ENCODE measurements at places on chromosomes 2 and 18. TPM values are rescaled to one million over a fixed set of nuclear protein-coding genes. Genes with fewer than 3 reads are reported as not detected.

Gene C2orf66
- 0.32 TPM for total RNA-seq

Gene EPC2
- total RNA-seq: 80.9 TPM

Gene MC4R
- 0.16 TPM for total RNA-seq

Gene KCNIP3
- 6.1 TPM for total RNA-seq

Gene ZNF2
- total RNA-seq: 9.5 TPM

DNA sequence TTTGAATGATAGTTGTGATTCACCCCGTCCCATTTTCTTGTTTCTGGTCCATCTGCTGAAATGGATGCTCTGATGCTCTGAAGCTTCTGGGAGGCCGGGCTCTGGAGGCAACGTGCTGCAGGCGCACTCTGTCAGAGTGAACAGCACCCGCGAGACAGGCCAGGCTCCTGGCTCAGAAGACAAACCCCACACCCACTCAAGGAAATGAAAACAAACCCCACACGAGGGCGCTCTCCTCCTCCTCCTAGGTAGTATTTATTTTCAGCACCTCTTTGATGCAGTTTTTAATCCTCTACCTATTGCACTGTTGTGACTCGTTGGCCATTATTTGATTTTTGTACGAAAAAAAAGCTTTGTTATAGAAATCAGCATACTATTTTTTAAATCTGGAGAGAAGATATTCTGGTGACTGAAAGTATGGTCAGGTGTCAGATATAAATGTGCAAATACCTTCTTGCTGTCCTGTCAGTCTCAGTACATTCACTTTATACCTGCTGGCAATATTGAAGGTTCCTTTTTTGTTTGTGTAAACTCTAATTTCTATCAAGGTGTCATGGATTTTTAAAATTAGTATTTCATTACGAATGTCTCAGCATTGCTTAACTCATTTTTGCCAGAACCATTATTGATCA is 10.3 kb upstream of the CHST10 start:
- no peak for DNase-seq

- DNase-seq: no peak
These were observed 322.3 kb downstream of the CDH2 start for GRCh38 chr18:27854631-27855030.

DNA sequence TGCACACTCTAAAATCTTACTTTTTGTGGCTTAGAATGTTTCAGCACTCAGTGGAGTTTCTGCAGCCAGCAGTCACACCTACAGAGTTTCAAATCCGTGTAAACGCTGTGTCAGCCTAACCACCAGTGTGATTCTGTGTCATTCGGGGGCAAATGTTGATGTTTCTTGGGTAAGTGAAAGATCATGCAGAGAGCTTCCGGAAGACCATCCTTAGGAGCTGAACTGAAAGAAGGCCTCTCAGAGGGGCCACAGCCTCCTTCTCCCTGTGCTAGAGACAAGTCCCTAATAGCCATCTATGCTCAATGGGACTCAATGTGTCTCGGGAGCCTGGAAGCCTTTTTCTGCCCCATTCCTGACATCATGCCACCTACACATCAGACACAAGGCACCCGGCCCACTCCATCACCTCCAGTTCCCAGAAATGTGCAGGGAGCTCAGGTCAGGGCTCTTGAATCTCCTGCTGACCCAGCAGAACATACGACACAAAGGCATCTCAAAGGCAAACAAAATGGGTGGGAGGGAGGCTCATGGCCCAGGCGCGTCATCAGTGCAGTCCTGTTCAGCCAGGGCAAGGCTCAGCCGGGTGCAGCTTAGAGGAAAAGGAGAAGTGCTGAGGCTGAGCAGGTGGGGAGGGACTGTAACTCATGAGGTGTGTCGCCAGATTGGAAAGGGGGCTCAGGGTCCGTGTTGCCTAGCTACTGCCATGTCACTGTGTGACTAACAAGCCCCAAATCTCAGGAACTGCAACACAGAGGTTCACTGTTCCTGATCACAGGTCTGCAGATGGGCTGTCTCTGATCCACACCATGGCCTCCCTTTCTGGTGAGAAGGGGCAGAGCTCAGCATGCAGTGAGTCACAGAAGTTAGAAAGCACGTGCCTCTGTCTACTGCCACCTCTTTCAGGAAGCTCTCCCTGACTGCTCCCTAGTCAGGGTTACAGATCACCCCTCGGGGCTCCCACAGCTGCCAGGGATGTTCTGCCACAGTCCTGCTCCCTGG is 82.0 kb downstream of the SMAD7 start:
- DNase-seq: no peak

DNA sequence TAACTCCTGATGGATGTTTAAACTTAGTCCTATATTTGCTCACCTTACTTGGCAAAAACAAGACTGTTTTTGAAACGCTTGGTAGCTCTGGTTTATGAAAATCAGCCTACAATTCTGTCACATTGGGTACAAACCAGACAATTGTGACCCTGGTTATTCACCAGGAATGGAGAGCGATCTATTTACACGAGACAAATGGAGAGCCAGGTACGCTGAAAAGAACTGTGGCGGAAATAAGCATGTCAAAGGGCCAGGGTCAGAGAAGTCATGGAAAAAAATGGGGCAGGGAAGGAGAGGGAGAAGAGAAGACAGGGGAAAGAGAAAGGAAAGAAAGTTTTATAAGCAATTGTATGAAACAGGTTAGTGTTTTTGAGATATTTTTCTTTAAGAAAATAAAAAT is 119.5 kb upstream of the ZFP36L2 start:
- DNase-seq: no peak

DNA sequence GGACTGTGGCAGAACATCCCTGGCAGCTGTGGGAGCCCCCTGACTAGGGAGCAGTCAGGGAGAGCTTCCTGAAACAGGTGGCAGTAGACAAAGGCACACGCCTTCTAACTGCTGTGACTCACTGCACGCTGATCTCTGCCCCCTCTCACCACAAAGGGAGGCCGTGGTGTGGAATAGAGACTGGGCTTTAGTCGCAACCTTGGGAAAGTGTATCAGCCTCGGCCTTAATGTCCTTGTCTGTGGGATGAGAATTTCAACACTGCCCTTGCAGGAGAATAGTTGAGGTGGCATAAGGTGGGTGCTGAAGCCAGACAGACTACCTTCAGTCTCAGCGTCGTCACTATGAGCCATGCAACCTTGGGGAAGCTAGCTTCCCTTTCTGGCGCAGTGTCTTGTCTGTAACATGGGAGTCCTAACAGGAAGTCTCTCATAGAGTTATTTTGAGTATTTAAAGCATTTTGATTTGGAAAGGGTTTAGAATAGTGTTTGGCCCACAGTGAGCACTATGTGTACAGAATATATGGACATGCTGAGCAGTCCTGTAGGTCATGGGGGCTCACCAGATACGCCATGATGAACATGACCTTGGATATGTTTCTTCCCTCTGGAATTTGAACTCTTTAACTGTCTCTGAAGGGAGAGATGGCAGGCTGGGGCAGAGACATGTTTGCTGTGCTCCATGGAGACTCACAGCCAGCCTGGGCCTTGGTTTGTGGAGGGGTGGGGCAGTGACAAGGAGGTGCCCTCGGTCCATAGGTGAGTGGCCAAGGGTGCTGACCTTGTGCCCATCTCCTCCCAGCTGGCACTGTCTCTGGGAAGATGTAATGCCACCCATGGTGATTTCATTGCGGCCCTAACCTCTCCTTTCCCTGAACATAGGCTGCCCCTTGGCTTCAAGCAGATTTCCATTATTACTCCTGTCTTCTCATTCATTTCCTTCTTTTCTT is 29.5 kb upstream of the SMAD7 start:
- DNase-seq: no peak

DNA sequence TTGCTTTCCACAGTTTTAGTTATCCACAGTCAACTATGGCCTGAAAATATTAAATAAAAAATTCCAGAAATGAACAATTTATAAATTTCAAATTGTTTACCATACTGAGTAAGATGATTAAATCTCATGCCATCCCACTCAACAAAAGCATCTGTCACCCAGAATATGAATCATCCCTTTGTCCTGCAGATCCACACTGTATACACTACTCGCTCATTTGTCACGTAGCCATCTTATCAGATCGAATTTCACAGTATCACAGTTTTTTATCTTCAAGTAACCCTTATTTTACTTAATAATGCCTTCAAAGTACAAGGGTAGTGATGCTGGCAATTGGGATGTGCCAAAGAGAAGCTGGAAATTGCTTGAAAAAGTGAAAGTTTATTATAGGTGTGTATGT is 291.8 kb upstream of the LRATD1 start:
- DNase-seq: no peak

- no peak for DNase-seq
These were observed 29.3 kb downstream of the PDE11A start for GRCh38 chr2:178043266-178043665.

DNA sequence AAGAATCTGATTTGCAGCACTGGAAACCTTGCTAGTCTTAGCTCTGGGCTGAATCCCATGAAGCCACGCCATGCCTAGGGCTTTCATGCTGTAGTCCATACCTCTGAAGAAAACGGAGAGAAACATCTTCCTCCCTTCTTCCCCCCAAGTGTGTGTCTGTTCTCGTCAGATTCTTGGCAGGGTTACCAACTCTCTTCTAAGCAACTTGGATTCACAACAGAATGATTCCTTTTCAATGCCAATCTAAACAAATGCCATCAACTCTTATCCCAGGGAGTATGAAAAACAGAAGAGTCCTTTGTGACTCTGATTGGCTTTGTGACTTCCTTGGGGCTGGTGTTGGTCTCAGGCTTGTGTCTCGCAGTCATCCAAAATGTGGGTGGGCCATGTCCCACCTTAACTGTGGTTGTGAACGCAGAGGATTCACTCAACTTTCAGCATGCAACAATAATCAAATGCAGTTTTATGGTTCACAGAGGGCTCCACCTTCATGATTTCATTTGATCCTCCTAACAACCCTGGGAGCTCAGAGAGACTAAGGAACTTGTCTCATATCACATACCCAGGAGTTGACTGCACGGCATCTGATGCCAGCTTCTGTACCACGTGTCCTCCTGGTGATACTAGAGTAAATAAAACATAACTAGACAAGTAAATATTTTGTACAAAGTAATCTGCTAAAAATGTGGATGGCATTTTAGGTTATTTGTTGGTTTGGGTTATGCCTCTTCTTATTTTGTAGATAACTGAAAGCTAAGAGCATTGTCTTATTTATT is 186.0 kb upstream of the TNP1 start:
- no peak for DNase-seq

GRCh38 chr18:56903686-56904085 is 243.2 kb upstream of the BOD1L2 start:
- DNase-seq: no peak

DNA sequence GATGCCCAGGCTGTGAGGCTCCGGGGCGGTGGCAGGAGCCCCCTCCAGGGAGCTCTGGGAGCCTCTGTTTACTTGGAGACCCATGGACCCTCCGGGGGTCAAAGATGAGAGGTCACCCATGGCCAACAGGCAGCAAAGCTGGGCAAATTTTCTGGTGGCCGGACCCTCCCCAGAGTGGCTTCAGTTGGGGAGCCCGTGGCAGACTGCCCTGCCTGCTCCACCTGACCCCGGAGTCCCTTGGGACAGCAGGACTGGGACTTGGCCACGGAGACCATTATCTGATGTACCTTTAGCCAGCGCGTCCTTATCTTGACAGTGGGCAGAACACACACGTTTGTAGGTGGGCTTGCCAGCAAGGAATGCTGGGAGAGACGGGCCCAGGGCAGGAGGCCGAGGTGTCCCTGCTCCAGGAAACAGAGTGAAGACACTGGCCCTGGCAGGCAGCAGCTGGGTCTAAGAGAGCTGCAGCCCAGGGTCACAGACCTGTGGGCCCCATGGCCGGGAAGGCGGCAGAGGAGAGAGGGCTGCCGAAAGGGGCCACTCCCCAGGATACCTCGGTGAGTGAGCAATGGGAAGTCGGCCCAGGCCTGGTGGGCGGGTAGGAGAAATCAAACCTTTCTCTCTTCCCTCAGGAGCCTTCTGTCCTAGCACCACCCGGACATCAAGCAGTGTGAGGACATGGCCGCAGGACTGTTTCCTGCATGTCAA is at the start of the genes ABCG5 and ABCG8:
TSS of gene ABCG5 (minus strand) at position 280 of the 708 bp plus-strand sequence. CDS start at position 120, 160 bp downstream.
TSS of gene ABCG8 (plus strand) at position 412 of the 708 bp plus-strand sequence. CDS start at position 495, 83 bp downstream.
- DNase-seq: no peak

DNA sequence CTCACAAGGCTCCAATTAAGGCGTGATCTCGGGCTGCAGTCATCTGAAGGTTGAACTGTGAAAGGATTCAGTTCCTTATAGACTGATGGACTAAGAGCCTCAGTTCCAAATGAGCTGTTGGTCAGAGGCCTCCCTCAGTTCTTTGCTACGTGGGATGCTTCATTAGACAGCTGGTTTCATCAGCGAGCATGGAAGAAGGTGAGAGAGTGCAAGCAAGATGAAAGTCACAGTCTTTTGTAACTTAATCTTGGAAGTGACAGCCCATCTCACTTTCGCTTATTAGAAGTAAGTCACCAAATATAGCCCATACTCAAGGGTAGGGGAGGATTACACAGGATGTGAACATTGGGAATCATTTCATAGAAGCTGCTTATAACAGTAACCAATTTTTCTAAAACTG is 26.8 kb downstream of the PPP1CB start:
- DNase-seq: no peak

GRCh38 chr2:5495586-5495985 is 196.6 kb upstream of the SOX11 start:
- DNase-seq: no peak

DNA sequence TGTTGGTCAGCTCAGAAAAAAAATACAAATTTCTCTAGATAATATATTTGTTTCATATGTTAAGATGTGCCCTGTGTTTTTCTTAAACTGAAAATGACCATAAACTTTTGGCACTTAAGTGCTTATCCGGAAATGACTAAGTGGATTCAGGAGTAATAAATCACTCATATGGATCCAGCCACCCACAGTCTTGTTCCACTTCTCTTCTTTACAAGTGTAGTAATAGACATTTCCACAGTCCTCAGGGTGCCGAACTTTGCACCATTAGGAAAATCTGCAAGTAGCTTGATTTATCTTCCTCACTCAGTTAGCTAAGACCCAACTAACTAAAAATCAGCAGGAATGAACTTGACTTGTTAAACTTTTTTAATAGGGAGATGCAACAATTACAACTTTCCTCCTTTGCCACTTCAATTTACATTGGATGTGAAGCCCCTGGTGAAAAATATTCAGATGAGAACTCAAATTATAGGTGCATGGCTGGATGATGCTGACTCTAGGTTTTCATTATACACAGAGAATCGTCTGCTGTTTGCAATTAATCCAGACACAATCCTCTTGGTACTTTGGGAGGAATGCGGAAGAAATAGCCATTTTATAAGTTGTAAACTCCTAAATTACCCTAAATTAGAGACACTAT is 322.5 kb downstream of the ARHGAP15 start:
- DNase-seq: no peak

GRCh38 chr2:196356332-196356731 is 185.0 kb upstream of the STK17B start:
- DNase-seq: no peak

All from urinary bladder (tissue), 4 donors.